ENCODE measurements at places on chromosomes 13 and 19.

DNA sequence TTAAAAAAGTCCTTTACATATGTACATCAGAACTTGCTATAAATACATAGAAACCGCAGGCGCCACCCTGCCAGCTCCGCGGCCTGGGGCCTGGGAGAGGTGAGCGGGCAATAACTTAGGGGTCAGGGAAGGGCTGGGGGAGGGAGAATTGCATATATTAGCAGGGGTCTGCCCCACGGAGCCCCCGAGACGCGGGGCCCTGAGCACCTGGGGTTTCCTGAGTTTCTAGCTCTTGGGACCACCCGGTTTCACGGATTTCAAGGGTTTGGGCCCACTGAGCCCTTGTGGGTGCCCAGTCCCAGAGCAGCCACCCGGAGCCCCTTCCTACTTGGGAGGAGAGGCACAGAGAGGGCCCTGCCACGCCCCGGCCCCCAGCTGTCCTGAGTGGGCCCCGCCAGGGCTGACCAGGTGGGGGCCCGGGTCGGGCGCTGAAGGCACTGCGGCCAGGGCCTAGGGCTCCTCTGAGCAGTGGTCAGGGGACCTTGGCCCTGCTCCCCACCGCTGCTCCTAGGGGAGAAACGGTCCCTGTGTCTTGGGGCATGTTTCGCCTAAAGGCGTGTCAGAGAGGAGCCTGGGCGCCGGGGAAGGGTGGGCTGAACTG lies 4.0 kb downstream of the GPX4 start:
- no peak for DNase-seq

DNA sequence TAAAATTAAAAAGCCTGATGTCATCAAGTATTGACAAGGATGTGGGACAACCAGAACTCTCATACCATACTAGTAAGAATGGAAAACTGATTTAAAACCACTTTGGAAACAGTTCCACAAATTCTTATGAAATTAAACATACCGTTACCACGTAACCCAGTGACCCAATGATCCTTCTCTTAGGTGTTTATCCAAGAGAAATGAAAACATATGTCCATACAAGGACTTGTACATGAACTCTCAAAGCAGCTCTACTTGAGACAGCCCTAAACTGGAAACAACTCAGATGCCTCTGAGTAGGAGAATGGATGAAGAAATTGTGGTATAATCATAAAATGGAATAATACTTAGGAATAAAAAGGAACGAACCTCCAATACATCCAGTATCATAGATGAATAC lies 27.6 kb downstream of the SLC6A16 start:
- no peak for DNase-seq

- DNase-seq = no peak
Measured at GRCh38 chr13:94247890-94248289, 231.6 kb downstream of the DCT start.

DNA sequence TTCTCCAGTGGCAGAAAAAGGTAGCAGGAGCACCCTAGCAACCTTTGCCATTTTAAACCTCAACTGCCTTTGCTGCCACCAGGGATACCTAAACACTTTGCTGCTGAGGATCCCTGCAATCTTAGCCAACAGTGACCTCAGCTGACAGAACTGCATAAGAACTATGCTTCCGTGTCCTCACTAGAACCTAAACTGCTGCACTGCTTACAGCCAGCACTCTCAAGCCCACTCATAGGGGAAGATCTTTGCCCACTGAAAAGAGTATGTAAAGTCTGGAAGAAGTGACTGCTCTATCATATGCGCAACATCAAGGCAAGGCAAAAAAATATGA lies 270.0 kb upstream of the PCDH20 start:
- no peak for DNase-seq

GRCh38 chr19:9498183-9498902 lies at the start of gene ZNF560:
TSS of gene ZNF560 (minus strand) at chr19:9498616. CDS start at chr19:9475313, 23,303 bp downstream.
- no peak for DNase-seq
